AG09309 (cell line): ENCODE measurements at places on chromosomes 2 and 18.

- no peak for DNase-seq
Observed at GRCh38 chr2:43034921-43035320, 191.5 kb downstream of the ZFP36L2 start.

GRCh38 chr18:54606835-54607212, 15.8 kb downstream of the DYNAP start:
- no peak for DNase-seq

- no peak for DNase-seq
Observed at GRCh38 chr2:239642406-239643004, 241.7 kb upstream of the HDAC4 start.

- DNase-seq: no peak
Observed at GRCh38 chr2:42962508-42962953, 170.1 kb upstream of the HAAO start.

DNA sequence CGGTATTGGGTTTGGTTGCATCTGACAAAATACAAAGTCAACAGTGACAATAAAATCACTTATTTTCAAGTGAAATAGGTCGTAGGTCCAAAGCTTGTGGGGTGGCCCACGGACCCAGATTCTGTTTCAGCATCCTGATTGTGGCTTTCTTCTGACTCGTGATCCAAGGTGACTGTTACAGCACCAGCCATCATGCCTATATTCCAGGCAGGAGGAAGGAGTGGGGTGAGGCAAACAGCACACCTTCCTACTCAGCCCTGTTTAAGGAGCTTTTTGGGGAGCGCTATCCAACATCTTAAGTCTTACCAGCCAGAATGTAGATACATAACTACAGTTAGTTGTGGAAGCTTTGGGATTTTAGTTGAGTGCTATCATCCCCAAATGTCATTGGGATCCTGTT, 8.7 kb upstream of the SNORC start:
- no peak for DNase-seq

- peak; percentile 83 for DNase-seq
Observed at GRCh38 chr2:10297959-10298531, 4.7 kb upstream of the HPCAL1 start.

DNA sequence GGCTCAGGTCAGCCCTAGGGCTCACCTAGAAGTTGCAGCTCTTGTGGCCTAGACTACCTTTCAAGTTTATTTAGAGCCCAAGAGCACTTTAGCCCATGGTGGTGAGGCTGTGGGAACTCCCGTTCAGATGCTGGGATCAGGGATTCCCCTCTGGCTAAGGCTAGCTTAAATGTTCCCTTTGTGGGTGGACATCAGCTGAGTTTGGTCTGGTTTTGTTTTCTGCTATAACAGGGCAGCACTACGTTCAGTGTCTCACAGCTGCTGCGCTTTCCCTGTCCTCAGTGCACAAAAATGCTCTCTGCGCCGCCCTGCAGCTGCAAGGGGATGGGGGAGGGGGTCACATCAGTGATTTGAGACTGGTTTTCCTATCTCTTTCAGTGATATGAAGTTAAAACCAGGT, 170.5 kb upstream of the KCNJ3 start:
- no peak for DNase-seq

- DNase-seq: no peak
Observed at GRCh38 chr2:27079233-27080139, 1.1 kb downstream of the EMILIN1 start.

DNA sequence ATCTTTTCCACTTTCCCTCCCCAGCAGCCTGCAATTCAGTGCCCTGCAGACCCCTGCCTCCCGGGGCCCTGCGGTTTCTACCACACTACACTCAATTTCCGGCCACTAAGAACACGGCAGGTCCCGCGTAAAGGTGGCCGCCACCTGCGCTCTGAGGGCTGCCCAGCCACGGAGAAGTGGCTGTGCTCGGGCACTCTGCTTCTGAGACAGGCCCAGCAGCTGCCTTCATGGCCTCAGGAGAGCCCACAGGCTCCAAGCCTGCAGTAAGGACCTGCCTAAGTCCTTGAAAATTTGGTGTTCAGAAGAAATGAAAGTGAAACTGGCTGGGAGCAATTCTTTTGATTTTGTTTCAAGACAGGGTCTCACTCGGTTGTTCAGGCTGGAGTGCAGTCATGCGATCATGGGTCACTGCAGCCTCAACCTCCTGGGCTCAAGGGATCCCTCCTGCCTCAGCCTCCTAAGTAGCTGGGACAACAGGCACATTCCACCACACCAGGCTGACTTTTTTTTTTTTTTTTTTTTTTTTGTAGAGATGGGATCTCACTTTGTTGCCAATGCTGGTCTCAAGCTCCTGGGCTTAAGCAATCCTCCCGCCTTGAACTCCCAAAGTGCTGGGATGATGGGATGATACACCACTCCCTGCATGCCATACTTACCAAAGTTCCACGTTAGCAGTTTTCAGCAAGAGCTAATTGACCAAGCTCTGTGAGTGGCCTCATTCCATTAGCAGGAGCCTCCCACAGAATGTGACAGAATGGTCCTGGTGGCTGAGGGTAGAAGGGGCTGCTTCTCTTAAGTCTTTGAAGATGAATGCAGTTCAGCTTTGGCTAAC, 14.6 kb upstream of the ALPP start:
- peak; percentile 13 for DNase-seq

DNA sequence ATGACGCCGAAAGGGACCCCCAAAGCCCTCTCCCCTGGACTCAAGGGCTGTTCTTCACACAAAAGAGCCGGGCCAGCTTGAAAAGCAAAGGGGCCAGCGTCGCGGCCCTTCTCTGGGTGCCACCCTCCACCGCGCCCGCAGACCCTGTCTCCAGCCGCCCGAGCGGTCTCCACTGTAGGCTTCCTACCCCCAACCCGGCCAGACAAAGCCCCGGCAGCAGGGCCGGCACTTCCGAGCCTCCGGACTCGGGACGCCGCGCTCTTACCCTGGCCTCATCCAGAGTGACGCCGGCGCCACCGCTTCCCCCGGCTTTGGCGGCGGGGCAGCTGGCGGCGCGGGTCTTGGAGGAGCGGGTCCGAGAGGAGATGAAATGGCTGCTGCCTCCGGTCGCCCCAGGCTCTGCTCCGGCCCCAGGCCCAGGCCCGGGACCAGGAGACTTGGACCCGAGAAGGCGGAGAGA, 603 bp downstream of the ATAD2B start:
- DNase-seq: no peak

GRCh38 chr2:136770384-136770783, 5.0 kb downstream of the THSD7B start:
- no peak for DNase-seq

DNA sequence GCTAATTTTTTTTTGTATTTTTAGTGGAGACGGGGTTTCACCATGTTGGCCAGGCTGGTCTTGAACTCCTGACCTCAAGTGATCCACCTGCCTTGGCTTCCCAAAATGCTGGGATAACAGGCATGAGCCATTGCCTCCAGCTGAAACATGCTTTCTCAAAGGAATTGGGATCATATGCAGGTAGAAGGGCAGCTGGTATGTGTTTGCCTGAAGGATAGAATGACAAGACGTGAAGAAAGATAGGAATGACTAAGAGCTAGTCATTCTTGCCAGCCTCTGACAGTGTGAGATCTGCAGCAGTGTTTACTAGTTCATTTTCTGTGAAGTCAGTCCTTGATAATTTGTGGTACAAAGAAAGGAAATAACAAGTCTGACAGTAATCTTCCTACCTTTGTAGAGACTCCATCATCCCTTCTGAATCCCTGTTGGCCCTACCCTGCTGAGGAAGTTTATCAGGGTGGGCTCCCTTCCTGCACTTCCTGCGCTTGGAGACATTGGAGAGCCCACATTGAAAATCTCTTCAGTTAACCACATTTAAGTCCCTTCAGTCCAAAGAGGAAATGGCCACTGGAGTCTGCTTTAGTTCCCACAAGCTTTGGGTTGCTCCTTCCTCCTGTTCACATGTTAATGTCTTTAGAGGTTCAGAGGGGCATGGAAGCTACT, 14.7 kb downstream of the CFLAR start:
- DNase-seq: peak; percentile 46

DNA sequence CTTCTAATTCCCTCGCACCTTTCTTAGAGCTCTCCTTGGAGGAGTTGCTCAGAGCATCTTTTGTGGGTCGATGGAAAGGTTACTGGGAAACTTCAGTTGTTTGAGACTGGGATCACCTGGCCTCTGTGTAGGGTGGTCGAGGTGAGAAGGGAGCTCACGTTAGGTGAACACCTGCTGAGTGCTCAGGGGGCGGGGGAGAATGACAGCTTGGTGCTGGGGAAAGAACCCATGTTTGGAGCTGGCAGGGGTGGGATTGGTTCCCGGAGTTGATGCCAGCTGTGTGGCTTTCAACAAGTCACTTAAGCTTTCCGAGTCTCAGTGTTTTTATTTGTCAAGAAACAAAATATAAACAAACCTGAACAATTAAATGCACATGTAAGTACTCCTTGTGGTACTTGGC, 122.3 kb downstream of the GLI2 start:
- no peak for DNase-seq

GRCh38 chr18:49886891-49887764, 73.8 kb upstream of the ACAA2 start:
- no peak for DNase-seq

- DNase-seq: no peak
Observed at GRCh38 chr2:8430628-8431027, 251.2 kb upstream of the ID2 start.
